GM20000 (cell line): ENCODE measurements at places on chromosomes 4 and X.

GRCh38 chrX:15983034-15983433 lies 128.4 kb upstream of the AP1S2 start:
- DNase-seq, result no peak

DNA sequence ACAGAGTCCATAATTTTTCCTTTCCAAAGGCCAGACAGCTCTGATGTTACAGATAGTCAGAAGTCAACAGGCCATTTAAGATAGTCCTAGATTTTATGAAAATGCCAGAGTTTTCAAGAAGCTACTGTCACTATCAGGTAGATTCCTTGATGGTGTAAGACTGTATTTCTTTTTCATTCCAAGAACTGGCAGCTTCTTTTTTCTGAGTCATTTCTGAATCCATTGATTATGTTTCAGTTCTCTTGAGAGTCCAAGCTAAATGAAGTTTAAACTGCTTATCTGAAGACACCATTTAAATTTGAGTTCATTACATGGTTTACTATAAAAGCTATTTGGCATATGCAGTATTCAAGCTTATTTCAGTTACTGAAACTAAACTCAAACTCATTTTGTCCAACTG lies 44.6 kb downstream of the RASSF6 start:
- no peak for DNase-seq

GRCh38 chr4:87461281-87461700 lies 38.9 kb downstream of the NUDT9 start:
- DNase-seq, result no peak

GRCh38 chr4:110088670-110089069 lies 109.7 kb downstream of the ELOVL6 start:
- DNase-seq, result peak; percentile 5

DNA sequence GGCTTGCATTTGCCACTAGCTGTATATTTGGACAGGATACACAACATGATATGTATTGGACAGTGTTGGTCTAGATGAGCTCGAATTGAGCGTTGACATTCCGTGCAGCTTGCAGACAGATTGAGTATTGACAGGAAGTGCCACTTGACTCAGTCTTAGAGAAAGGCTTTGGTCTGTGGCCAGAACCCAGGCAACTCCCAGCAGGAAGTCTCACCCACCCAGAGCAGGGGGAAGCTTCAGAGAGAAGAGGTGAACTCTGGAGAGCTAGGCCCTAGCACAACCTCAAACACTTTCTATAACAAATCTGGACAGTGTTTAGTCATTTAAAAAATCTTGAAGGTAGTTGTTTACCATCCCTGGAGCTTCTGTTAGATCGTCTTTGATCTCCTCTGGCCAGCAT lies 280.5 kb downstream of the FBXW7 start:
- DNase-seq, result peak; percentile 49

- DNase-seq, result no peak
Measured at GRCh38 chr4:120765260-120765680, 157.3 kb downstream of the PRDM5 start.

DNA sequence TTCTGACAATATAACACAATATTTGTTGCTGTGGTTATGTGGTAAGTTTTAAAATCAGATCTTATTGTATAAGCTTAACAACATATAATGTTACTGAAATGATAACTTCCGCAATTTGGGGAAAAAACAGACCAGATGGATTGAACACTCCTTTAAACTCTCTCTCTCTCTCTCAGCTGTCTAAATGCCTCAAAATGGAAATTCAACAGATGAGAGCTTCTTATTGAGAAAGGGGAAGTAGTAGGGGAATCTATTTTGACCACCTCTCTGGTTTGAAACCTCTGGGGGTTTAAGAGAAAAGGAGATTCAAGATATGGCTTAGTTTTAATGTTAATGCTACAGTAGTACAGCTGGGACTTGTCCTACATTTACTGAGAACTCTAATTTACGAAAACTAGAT lies 40.3 kb downstream of the DMD start:
- no peak for DNase-seq

- no peak for DNase-seq
Measured at GRCh38 chr4:40995850-40996249, 218.5 kb downstream of the APBB2 start.

DNA sequence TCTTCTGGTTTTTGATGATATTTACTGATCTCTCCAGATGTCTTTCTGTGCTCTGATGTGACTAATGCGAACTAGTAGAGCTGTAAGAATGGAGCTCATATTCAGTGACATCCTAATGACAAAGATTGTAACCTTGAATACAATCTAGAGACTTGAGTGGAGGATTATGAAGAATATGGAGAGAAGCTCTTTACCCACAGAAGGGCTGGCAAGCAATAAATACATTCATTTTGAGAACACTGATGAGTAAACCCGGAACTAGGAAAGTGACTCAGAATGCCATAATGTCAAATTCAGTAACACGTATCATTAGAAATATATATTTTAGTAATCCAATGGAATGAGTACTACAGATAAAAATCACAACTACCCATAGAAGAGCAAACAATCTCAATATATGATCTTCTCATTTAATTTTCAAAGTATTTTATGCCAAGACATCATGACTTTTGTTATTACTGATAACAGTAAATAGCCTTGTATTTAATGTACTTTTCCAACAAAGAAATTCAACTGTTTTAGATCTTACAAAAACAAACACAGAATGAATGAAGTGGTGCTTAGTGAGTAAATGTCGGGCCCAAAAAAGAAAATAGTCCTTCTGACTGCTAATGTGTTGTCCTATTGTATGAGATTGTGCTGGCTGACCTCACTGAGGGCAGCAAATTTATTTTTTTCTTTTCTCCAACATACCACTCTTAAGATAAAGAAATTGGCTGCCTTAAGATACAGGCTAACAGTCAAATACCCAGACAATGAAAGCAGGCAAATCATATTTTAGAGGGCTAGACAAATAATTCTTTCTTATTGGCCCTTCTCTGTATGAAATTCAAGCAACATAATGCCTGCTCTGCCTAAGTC lies 49.2 kb upstream of the HDAC8 start:
- DNase-seq, result peak; percentile 1

GRCh38 chrX:40685362-40685918 lies 38.1 kb upstream of the CXorf38 start:
- no peak for DNase-seq

DNA sequence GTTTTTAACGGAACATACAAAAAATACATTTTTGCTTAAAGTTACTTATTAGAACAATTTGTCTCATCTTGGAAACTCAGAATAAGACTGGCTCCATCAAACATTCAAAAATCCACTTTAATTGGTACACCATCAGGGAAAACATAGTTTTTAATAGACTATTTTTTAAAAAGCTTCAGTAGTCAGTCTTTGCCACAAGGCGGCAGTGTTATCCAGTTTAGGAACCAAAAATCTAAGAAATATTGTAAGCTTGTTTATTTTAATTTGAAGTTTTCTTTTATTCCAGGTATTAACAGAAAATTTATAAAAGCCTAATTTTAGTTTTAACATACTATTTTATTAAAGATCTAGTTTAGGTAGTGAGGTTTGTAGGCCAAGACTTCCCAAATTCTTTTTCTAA lies 107.7 kb downstream of the APOOL start:
- no peak for DNase-seq

GRCh38 chr4:138209094-138209493 lies 33.1 kb downstream of the SLC7A11 start:
- DNase-seq, result no peak

GRCh38 chrX:14361435-14361834 lies 167.9 kb upstream of the GLRA2 start:
- no peak for DNase-seq

GRCh38 chr4:113587156-113587555 lies 174.4 kb downstream of the CAMK2D start:
- DNase-seq, result no peak

- DNase-seq, result no peak
Measured at GRCh38 chrX:68175562-68175961, 257.7 kb downstream of the OPHN1 start.

GRCh38 chrX:151726751-151727150 lies 7.8 kb upstream of the CNGA2 start:
- DNase-seq, result no peak

GRCh38 chr4:122658818-122659295 lies 38.0 kb upstream of the IL21 start:
- peak; percentile 48 for DNase-seq

GRCh38 chrX:143837010-143837843 lies 46.6 kb upstream of the UBE2NL start:
- no peak for DNase-seq

GRCh38 chrX:13506574-13506973 lies 62.8 kb upstream of the EGFL6 start:
- DNase-seq, result peak; percentile 35

- no peak for DNase-seq
Measured at GRCh38 chrX:26414534-26414933, 198.6 kb downstream of the MAGEB5 start.

DNA sequence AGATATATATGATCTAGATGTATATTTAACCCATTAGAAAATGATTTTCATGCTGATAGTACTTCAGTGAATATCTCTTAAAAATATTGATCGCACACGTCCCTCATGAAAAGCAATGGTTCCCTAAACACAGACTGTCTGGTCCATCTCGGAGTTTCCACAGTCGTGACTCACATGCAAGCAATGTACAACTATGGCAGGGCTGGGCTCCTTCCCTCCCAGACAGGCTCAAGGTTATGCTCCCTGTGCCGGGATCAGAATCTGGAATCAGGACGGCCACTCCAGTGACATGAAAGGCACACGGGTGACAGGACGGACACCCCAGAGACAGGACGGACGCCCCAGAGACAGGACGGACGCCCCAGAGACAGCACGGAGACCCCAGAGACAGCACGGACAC lies 40.2 kb upstream of the PPP2R3B start:
- DNase-seq, result no peak

- DNase-seq, result no peak
Measured at GRCh38 chr4:36138220-36138619, 106.1 kb downstream of the ARAP2 start.

DNA sequence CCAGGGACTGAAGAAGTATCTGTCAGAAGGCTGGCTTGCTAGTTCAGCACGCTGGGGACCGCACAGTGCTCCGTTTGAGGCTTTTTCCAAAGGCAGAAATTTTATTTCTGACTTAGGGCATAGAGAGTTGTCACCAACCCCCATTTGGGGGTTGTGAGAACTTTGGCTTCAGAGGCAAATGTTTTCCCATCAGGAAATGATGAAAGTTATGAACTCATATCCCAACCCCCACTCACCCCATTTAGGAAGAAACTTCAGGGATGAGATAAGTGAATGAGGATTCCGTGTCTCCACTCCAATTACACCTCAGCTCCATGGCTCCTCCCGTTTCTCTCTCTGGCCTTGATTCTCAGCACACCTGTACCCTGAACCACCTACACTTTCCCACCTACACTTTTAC lies 4.3 kb upstream of the WDR13 start:
- no peak for DNase-seq

DNA sequence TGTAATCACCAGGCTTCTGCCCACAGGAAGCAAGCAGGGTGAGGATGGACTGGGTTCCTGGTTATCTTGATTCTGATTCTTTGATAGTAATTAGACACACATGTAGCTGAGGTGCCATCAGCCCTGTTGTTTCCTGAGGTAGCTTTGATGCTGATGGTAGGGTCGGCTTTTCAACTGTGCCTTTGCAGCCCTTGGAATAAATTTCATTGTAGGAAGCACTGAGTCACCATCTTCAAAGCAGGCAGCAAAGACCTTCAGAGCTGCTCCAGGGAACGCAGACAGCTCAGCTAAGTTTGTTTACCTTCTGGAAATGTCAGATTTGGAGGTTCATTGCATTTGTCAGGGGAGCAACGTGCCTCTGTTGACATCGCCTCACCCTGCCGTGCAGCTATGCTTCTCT lies 135.4 kb downstream of the ASMT start:
- DNase-seq, result no peak

DNA sequence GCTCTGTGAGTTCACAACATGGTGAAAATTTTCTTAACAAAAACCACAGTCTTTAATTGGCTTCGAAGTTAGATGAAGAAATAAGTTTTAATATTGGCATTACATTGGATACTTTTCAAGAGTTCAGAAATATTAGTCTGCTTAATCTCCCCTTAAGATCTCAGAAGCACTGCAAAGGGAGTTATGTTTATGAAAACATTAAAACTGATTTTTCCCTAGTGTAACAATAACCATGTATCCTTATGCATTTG lies 1.5 kb downstream of the SETD7 start:
- DNase-seq, result no peak

- DNase-seq, result no peak
Measured at GRCh38 chr4:54566608-54567007, 91.1 kb upstream of the KIT start.

- no peak for DNase-seq
Measured at GRCh38 chrX:108171671-108172070, 80.1 kb downstream of the ATG4A start.

GRCh38 chr4:117941611-117942010 lies 92.7 kb upstream of the NDST3 start:
- DNase-seq, result no peak

DNA sequence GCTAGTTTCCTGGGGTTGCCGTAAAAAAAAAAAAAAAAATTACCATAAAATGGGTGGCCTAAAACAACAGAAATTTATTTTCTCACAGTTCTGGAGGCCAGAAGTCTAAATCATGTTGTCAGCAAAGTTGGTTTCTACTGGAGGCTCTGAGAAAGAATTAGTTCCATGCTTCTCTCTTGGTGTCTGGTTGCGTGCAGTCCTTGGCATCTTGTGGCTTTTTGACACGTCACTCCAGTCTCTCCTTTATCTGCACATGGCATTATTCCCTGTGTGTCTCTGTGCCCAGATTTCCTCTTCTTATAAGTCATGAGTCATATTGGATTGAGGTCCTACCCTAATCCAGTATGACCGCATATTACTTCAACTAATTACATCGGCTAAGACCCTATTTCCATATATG lies 38.7 kb downstream of the SPATA4 start:
- no peak for DNase-seq

- no peak for DNase-seq
Measured at GRCh38 chr4:120829113-120829831, 93.3 kb downstream of the PRDM5 start.

DNA sequence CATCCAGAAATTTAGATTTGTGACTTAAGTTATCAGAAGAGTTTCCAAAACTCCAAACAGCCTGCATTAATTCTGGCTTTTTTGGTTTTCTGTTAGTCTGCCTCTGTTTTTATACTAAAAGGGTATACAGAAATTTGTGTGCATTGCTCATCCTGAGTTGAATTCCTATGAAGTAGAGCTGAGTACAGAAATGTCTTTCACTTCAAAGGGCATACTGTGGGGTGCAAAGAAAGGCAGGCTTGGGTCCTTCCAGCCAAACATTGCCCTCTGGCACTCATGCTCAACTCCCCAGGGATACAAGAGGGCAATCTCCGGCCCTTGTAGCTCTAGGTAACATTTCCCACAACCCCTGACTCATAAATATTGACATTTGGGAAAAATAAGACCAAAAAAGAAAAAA lies 27.6 kb upstream of the TMEM184C start:
- DNase-seq, result no peak

GRCh38 chr4:88143504-88143903 lies 14.9 kb downstream of the ABCG2 start:
- DNase-seq, result no peak

- DNase-seq, result no peak
Measured at GRCh38 chr4:146488495-146489174, 33.1 kb downstream of the SLC10A7 start.

DNA sequence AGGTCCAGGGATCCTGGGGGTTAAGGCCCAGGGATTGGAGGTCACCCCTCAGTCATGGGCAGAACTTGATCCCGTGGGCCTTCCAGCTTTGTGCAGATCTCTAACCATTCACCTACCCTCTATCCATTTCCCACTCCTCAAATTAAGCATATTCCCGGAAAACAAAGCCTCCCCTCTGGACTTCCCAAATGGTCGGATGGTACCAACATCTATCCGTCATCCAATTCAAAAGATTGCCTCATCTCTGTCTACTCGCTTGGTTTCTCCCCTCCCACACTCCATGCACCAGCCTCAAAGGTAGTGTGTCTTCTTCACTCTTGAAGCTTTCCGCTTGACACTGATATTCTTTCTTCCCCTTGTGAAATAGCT lies 473 bp upstream of the BCLAF3 start:
- DNase-seq, result peak; percentile 3
